ENCODE measurements at places on chromosomes 6 and 20.
A peak's percentile ranks its signal among the peaks of the same experiment; 100 is the strongest.

GRCh38 chr6:137832110-137832509 lies 34.9 kb upstream of the TNFAIP3 start:
- no peak for DNase-seq

GRCh38 chr20:43949741-43950618 lies 35.3 kb downstream of the TOX2 start:
- peak; percentile 40 for DNase-seq

DNA sequence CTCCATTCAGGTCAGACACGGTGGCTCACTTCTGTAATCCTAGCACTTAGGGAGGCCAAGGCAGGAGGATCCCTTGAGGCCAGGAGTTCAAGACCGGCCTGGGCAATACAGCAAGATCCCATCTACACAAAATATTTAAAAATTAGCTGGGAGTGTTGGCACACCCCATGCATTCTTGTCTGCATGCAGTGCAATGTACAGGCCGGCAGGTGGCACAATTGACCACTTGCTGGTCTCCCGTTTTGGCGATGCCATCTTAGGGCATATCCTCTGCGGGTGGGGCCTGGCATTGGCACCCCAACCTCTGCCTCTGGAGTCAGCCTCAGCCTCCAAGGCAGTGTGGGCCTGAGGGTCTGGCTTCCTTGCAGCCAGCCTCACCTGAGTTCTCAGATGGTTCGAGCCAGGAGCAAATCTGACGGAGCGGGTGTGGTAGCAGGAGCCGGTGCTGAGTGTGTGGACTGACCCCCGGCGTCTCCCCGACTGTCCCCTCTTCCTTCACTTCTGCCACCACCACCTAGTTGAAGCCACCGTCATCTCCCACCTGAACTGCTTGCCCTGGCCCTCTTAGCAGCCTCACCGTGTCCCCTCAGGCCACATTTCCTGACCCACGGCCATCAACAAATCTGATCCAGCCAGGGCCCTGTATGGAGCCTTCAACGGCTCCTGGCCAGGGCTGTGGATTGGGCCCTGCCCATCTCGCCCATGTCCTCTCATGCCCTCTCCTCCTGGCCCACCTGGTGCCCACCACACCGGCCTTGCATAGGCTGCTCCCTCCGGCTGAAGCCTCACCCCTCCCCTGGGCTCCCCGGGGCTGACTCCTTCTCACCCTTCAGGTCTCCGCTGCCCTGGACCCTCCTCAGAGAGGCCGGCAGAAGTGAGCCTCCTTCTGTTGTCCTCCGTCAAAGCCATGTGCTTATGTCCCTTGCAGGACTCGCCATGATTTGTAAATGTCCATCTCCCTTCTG lies 44.0 kb downstream of the EFCAB8 start:
- DNase-seq: peak; percentile 59

DNA sequence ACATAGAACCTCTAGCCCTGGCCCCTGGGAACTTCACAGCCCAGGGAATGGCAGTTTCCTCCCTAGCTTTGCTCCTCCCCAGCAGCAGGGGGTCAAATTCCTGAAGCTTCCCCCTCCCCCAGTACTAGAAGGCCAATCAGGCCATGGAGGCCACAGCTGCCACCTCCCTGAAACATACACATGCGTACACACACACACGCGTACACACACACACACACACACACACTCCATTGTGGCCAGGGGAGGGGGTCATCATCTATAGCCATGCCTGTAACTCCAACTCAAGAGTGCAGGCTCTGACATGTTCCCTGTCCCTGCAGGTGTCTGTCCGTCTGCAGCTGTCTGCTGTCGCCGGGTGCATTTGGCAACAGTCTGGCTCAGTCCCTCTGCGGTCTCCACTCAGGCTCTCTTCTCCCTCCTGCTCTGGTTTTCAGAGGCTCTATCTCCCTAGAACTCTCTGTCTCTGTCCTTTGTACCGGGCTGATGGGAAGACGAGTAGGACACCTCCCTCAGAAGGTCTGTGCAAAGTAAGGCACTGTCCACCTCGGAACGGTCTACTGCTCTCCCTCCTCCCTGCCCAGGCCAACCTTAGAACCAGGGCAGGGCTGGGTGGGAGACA lies 1.4 kb downstream of the LRFN2 start:
- peak; percentile 28 for DNase-seq

DNA sequence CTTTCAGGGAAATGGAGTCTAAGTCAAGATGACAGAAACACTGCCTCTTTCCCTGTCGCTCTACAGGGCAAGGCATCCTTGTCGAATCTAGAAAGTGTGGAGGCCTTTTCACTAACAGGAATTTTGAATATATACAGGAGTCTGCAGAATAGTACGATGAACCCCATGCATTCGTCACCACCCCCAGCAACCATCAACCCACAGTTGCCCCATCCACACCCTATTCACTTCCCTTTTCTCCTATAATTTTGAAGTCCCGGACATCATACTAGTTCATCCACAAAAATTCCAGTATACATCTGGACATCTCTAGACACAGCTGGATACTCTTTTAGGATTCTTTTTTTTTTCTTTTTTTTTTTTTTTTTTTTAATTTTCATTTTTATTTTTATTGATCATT lies 80.7 kb upstream of the RIN2 start:
- DNase-seq: no peak

DNA sequence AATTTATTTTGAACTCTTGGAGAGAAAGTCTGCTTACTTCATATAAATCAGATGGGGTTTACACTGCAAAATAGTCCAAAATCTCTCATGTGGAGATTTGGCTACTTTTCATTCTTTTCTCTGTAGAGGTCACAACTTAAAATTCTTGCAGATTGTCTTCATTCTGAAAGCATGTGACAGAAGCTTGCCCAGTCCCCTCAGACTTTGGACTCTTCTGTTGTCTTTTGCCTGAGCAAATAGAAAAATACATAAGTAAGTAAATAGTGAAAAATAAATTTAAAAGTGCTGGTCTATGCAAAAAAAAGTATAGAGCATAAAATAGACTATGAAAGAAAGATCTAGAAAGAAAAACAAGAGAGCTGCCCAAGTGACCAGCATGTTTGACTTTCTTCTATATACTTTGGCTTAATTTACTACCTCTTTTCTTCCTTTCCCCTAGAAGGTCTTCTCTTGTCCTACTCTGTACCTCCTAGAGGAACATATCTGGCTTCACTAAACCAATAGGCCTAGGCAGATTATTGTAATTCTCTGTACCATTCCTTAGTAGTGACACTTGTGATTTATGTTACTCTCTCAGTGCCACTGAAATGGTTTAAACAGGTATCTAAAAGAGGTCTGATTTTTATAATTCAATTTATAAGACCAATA lies 260.9 kb downstream of the TENT5A start:
- no peak for DNase-seq

All from femur (tissue), 1 donor.